Aorta (tissue), 5 donors: ENCODE measurements at places on chromosomes 3 and 15.

DNA sequence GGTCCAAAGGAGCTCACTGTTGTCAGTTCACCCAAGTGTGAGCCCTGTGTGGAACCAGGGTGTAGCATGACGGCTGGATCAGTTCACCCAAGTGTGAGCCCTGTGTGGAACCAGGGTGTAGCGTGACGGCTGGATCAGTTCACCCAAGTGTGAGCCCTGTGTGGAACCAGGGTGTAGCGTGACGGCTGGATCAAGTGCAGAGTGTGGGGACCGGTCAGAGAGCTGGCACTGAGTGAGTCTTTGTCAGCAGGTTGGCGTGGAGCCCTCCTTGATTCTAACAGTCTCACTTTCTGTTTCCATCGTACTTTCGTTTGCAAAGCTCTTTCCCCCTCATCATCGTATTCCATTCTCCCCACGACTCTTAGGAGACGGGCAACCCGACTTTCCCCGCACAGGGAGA lies 57.9 kb upstream of the DLG1 start:
- DNase-seq, result peak; percentile 63

GRCh38 chr3:170802164-170803151 lies 67.5 kb downstream of the RPL22L1 start:
- DNase-seq, result no peak

GRCh38 chr3:13607821-13608597 lies 59.1 kb downstream of the FBLN2 start:
- DNase-seq, result peak; percentile 55

GRCh38 chr3:48507256-48508061 lies 3.5 kb upstream of the SHISA5 start:
- peak; percentile 83 for DNase-seq

GRCh38 chr3:46935168-46935858 lies 41.2 kb downstream of the CCDC12 start:
- DNase-seq, result peak; percentile 93

- DNase-seq, result no peak
These were observed 28.7 kb downstream of the TAMM41 start for GRCh38 chr3:11818033-11818432.

GRCh38 chr3:13877911-13878280 lies 2.0 kb downstream of the WNT7A start:
- DNase-seq, result no peak

- DNase-seq, result no peak
These were observed 278.0 kb downstream of the FOXP1 start for GRCh38 chr3:71305231-71306206.

DNA sequence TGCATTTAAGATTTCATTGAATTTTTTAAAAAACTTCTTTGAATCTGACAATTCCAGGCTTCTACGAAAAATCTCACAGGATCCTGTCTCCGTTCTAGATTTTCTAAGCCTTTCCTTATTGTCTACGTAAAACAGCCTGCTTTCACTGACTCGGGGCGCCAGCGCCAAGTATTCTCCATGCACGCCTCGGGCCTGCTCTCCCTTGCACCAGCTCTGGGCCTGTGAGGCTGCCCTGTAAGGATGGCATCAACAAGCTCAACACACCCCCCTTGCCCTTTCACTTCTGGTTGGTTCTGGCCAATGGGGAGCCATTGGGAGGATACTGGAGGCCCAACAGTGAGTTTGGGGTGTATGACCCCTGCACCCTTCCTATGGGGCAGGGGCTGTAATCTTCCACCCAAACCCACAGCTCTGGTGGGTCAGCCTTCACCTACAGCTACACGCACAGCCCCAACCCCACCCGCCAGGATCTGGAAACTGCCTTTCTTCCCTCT lies 47.8 kb downstream of the SLC41A3 start:
- DNase-seq, result no peak
